ENCODE measurements at places on chromosomes 16 and 17.

- DNase-seq: peak; percentile 70
Observed at GRCh38 chr17:32141258-32141657, 1.0 kb upstream of the RHOT1 start.

- no peak for DNase-seq
Observed at GRCh38 chr16:67100569-67101310, 9.0 kb upstream of the PHAF1 start.

DNA sequence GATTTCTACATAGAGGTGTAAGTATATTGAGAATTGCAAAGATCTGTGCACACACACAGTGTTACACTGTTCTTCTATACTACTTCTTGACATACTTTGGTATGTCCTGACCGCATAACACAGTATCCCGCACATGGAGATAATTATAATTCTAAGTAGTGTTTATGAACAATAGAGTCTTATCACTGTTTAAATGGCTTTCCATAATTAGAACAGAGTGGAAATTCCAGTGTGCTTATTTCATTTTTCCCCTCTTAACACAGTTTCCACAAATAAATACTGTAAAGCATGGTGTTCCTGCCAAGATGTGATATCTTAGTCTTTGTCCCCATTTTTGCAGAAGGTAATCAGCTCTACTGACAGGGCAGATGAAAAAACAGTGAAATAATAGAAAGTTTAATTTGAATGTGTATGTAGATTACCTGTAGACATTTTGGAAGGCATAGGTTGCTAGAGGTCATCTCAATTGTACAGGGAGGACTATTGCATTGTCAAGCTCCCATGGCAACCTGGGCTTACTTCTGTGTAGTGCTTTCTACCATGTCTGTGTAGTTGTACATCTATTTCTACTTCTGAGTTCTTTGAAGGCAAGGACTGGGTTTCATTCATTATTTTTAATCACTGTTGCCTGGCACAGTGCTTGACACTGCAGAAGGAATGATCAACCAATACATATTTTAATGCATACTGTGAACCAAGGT, 10.1 kb upstream of the KRT28 start:
- DNase-seq: no peak

GRCh38 chr17:59365383-59365981, 34.0 kb downstream of the YPEL2 start:
- no peak for DNase-seq

DNA sequence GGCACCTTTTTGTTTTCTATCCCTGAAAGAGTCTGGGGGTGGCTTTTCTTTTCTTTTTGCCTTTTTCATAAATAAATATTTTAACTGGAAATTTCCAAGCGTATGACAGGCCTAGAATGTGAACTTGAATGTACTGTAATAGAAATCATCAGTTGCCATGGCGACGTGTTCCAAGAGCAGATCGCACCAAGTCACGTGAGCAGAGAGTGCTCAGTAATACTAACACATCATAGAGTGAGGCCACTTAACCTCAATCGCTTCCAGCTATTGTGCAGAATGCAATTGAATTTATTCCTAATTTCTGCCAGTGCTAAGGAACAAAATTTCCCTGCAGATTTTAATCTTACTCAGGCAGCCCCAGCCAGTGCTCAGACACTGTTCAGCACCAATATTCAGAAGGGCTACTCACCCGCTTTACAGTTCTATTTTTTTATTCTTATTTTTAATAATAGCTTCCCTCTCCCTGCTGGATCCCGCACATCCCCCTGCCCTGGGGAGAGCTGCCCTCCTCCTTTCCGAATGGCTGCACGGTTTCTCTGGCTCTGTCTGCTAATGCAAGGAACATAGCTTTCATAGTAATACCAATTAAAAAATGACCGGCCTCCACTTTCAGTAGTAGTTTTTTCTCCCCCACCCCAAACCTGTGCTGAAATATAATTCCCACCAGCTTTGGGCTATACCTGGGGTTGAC, 26.2 kb upstream of the PMFBP1 start:
- DNase-seq: peak; percentile 96

GRCh38 chr16:85577899-85578598, 35.1 kb upstream of the GSE1 start:
- DNase-seq: no peak

- no peak for DNase-seq
Observed at GRCh38 chr17:82383411-82383810, 11.8 kb downstream of the UTS2R start.

- DNase-seq: no peak
Observed at GRCh38 chr16:24845726-24846547, at the start of gene SLC5A11. TSS of gene SLC5A11 (plus strand) at chr16:24845963. CDS start at chr16:24858644, 12,681 bp downstream.

DNA sequence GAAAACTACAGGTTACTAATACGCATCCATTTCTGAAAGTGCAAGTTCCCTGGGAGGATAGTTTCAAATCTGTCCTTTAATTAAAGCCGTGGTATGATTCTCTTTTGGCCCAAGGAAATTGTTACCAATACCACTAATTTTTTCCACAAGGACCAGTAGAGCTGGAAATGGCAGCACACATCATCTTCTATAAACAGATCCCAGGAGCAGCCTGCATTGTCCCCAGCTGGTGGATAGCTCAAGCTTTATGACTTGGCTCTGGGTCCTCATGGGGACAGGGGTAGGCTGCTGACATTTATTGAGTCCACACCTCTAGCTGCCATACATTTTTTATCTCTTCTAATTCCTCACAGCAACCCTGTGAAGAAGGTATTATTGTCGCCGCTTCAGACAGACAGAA, 35.8 kb upstream of the BHLHA9 start:
- no peak for DNase-seq

DNA sequence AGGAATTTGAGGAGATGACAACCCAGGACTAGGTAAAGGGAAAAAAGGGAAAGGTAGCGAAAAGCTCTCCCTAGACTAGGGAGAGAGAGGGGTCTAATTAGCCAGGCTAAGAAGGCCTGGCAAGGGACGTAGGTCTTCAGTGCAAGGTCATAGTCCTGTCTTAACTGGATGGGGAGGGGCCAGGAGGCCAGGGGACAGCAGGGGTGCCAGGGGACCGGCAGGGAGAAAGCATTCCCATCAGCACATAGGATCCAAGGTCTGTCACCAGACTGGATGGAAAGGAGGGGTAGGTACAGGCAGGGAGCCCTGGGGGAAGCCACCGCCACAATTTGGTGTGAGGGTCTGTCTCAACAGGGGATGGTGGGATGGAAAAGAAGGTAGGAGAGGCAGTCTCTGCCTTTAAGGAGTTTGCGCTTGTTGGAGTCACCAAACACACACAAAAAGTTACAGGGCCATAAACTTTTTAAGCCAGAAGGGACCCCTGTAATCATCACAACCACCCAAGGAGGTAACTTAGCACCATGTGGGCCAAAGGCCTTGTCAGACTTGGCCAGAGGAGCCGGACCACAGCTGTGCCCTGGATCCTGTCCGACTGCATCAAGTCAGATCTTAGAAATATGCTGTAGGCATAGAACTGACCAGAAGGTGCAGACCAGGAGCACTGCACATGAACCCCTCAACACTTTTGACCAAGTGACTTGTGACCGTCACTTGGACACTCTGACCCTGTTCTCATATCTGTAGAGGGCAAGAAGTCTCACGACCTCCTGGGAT, 10.0 kb downstream of the AXIN2 start:
- DNase-seq: no peak

- DNase-seq: no peak
Observed at GRCh38 chr16:52141871-52142270, 405.1 kb downstream of the TOX3 start.

GRCh38 chr17:45895304-45895968, 1.1 kb downstream of the MAPT start:
- no peak for DNase-seq

DNA sequence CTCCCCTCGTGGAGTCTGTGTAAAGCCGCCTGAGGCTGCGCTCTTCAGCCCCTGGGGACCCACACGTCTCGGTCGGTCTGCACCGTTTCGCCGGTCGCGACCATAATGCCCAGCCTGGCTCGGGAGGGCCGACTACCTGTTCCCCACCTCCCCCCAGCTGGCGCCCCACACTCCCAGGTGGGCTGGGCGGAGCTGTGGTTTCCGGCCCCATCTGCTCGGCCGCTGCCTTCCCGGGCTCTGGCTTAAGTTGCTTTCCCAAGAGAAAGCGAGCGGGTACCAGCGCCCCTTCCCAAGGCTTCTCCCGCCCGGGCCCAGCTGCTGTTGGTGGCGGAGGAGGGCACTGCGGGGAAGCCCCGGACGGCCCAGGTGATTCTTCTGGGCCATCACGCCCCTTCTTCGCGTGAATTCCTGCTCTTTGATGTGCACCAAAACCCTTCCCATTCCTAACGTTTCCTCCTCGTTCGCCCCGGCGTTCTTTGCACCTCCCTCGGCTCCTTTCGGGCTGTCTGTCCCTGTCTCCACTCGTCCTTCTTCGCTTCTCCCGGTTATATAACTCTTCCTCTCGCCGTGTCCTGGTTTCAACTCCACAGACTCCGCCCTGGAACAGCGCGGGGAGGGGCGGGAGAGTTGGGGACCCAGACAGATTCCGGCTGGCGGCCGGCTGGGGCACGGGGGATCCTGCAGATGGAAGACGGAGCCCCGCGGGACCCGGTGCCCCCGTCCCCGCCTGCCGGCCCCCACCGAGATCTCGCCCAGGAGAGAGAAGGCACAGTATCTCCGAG, 2.0 kb downstream of the KDM6B start:
- peak; percentile 36 for DNase-seq

DNA sequence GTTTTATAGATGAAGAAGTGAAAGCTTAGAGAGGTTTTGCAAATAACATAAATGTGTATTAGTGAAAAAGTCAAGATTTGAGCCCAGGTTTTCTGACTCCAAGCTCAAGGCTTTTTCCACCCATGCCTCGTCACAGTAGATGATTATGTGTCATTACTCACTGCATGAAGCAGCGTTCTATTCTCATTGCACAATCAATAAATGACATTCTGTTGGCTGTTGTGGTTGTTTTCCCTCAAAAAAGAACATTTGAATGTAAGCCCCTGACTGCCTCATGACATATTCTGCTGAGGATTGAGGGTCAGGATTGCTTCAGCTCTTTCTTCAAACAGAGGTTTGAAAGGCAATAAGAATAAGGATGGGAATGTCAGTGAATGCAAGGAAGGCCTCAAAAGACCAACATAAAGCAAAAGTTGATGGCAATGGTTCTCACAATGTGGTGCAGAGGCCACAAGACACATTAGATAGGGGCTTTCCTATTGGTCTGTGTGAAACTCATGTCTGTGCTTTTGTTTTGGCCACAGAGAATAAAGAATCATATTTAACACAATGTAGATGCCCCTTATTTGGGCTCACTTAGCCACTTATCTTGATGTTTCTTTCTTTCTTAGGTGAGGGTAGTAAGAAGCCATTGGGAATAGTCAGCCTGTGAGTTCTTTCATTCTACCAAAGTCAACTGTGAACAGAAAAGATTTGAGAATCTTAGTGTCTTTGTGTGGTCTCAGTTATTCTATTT, 5.4 kb upstream of the MMD start:
- no peak for DNase-seq

DNA sequence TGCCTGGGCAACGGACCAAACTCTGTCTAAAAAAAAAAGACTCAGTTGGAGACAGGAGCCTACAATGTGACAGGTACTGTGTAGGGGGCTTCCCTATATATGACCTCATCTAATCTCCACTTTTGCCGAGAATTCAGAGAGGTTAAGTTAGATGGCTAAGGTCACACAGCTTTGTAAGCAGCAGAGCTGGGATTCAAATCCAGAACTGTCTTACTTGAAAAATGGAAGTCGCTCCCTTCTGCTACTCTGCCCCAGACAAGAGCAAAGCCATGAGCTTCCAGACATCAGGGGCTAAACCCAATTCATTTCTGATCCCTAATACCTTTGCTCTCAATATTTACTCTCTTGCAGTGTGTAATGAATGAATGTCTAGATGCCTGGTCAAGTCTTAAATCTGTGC, 41.5 kb upstream of the ABCC12 start:
- DNase-seq: no peak

- no peak for DNase-seq
Observed at GRCh38 chr16:88769617-88770460, 15.2 kb downstream of the PIEZO1 start.

GRCh38 chr17:13541032-13541480, 60.7 kb downstream of the HS3ST3A1 start:
- peak; percentile 92 for DNase-seq

GRCh38 chr16:30009085-30009862, 1.6 kb downstream of the DOC2A start:
- no peak for DNase-seq

DNA sequence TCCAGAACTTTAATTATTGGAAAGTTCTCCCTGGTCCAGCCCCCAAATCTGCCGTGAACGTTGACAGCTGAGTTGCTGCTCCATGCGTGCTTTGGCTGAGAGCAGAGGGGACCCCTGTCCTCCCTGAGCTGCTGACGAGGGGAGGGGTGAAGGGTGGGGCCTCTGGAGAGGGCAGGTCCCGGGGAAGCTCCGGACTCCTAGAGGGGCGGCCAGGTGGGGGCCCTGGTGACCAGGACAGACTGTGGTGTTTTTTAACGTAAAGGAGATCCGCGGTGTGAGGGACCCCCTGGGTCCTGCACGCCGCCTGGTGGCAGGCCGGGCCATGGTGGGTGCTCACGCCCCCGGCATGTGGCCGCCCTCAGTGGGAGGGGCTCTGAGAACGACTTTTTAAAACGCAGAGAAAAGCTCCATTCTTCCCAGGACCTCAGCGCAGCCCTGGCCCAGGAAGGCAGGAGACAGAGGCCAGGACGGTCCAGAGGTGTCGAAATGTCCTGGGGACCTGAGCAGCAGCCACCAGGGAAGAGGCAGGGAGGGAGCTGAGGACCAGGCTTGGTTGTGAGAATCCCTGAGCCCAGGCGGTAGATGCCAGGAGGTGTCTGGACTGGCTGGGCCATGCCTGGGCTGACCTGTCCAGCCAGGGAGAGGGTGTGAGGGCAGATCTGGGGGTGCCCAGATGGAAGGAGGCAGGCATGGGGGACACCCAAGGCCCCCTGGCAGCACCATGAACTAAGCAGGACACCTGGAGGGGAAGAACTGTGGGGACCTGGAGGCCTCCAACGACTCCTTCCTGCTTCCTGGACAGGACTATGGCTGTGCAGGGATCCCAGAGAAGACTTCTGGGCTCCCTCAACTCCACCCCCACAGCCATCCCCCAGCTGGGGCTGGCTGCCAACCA, at the start of gene MC1R:
Gene MC1R, plus strand, starts transcription at position 410 of the 895 bp plus-strand sequence. Its CDS starts 397 bp downstream, at position 807.
- peak; percentile 16 for DNase-seq

DNA sequence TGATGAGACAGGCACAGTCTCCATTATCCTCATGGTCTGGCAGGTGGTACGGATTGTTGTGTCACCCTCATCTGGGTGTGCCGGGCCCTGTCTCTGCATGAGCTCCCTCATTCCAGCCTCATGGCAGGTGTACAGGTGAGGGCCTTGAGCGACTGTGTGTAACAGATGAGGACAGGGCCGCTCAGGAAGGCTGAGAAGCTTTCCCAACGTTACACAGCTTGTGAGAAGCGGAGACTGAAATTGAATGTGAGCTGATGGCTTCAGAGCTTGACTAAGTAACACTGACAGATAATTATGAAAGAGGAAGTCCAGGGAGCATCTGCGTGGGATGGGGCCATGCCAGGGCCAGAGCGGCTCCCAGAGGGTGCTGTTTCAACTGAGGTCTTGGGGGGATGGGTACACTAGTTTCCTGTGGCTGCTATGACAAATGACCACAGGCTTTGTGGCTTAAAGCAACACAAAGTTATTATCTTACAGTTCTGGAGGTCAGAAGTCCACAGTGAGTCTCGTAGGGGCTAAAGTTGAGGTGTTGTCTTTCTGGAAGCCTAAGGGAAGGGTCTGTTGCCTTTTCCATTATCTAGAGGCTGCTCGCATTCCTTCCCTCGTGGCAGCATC, 36.7 kb downstream of the CMIP start:
- peak; percentile 48 for DNase-seq
